ENCODE measurements at places on chromosomes 2 and 18. TPM values are rescaled to one million over a fixed set of nuclear protein-coding genes. Genes with fewer than 3 reads are reported as not detected.

ZAP70 gene
- 4.3 TPM for total RNA-seq

ANKRD29 gene
- total RNA-seq: 2.0 TPM

DSEL gene
- 29.2 TPM for total RNA-seq

GREB1L gene
- total RNA-seq: 9.3 TPM

TCF23 gene
- total RNA-seq: 0.35 TPM

SPOPL gene
- total RNA-seq: 23.6 TPM

IL1RN gene
- total RNA-seq: 6.0 TPM

COLEC12 gene
- 31.6 TPM for total RNA-seq

UGT1A4 gene
- 0.29 TPM for total RNA-seq
